Renal pelvis (tissue), 12 donors: ENCODE measurements at places on chromosomes 3 and 15. TPM values are rescaled to one million over a fixed set of nuclear protein-coding genes. Genes with fewer than 3 reads are reported as not detected.
A peak's percentile ranks its signal among the peaks of the same experiment; 100 is the strongest.

- DNase-seq = peak; percentile 48
Measured at GRCh38 chr15:94671858-94672532, 440.6 kb downstream of the MCTP2 start.

GRCh38 chr3:50358911-50359759 is at the start of gene TMEM115:
TMEM115 (minus strand) TSS chr3:50359521; CDS start chr3:50359063, 458 bp downstream.
- peak; percentile 98 for DNase-seq

GRCh38 chr15:26065723-26066122 is 202.6 kb upstream of the ATP10A start:
- DNase-seq = no peak

- no peak for DNase-seq
Measured at GRCh38 chr3:107981471-107982111, 109.2 kb downstream of the CD47 start.

- DNase-seq = peak; percentile 90
Measured at GRCh38 chr3:138187296-138188012, at the start of gene ARMC8. ARMC8 (plus strand) TSS chr3:138187301; CDS start chr3:138187555, 254 bp downstream.

GRCh38 chr3:39907981-39908380 is 98.6 kb downstream of the MYRIP start:
- DNase-seq = peak; percentile 27

- DNase-seq = no peak
Measured at GRCh38 chr3:150131663-150132062, 161.0 kb upstream of the PFN2 start.

DNA sequence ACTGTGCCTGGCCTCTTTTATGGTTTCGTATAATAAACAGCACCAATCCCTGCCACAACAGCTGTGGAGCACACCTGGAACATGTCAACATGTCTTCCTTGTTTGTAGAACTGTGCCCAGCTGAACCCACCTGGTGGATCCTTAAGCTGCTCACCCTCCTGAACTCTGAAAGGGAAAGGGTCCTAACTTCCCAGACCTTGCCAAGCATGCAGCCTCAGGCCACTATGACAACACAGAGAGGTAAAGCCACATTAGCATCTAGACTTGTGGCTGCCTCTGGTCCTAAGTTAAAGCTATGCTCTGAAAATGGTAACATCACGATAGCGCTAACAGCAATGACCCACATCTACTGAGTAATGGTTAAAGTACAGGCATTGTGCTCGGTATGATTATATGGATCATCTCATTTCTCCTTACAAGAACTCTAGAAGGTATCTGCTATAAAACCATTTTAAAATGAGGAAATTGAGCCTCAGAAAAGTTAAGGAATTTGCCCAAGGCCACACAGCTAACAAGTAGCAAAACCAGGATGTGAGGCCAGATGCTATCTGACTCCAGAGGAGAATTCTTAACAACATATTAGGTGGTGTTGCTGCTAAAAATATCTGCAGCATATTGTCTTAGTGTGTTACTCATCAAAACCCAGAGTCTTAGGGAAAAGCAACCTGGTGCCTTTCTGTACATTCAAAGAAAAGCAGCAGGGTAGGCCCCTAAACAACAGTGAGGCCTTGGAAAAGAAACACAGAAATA is 23.1 kb upstream of the HERC1 start:
- DNase-seq = no peak

DNA sequence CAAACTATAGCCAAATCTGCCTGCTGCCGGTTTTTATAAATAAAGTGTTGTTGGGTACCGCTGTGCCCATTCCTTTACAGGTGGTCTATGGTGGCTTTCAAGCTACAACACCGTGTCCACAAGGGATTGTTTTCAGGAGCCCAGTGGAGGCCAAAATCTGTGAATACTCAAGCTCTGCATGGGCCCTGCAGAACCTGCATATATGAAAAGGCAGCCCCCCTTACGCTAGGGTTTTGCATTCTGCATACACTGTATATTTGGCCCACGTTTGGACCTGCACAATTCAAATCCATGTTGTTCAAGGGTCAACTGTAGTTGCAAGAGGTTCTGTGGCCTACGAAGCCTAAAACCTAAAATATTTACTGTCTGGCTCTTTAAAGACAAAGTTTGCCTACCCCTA is 122.2 kb upstream of the TLE3 start:
- no peak for DNase-seq

DNA sequence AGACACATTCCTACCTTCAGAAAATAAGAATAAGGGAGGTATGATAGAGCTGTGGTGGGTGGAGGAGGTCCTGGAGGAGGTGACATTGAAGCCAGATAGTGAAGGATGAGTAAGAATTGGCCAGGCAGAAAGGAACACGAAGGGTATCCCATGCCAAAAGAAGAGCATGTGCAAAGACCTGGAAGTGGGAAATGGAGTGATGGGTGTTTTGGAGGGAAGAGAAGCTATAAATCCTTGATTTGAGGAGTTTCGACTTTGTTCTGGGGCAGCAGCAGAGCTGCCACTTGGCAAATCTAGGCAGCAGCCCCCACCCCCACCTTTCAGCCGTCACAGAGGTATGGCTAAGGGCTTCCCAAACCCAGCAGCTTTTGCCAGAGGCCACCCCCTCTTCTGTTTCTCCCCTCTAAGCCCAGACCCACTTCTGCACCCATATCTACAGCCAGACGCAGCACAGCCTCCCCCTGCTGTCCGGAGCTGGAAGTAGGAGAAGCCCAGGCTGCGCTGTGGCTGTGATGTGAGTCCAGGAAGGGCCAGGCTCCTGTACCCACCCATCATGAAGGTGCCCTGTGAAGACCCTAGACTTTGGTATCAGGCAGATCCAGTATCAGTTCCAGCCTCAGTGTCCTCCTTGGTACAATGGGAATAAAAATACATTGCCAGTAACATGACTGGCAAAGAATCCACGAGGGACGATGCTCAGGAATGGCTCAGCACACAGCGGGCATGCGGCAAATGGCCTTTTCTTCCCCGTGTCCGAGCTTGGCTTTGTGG is 188.7 kb upstream of the LINGO1 start:
- DNase-seq = peak; percentile 67

GRCh38 chr3:71850654-71851053 is 65.7 kb upstream of the PROK2 start:
- DNase-seq = no peak

GRCh38 chr15:99631255-99631654 is 65.5 kb downstream of the MEF2A start:
- DNase-seq = no peak

- no peak for DNase-seq
Measured at GRCh38 chr15:25192651-25193050, 237.9 kb downstream of the SNRPN start.

DNA sequence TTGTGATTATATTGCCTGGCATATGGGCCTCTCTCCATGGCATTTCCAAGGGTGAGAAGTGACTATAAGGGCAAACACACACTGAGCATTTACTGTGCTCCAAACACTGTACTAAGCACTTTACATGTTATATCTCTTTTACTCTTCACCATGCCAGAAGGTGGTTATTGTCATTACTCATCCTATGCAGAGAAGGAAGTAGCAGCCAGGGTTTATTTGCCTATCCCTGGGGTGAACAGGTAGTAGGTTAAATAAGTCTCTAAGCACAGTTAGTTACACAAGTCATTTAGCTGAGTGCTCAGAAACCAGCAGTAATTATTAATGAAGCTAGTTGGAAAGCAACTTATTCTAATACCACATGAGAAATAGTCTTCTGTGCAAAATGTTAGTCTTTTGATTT is 109.9 kb upstream of the SYNPR start:
- DNase-seq = no peak

GRCh38 chr3:144774897-144775296 is 803.3 kb downstream of the DIPK2A start:
- no peak for DNase-seq

GRCh38 chr15:91099616-91099994 is 452 bp upstream of the SV2B start:
- DNase-seq = peak; percentile 12

DNA sequence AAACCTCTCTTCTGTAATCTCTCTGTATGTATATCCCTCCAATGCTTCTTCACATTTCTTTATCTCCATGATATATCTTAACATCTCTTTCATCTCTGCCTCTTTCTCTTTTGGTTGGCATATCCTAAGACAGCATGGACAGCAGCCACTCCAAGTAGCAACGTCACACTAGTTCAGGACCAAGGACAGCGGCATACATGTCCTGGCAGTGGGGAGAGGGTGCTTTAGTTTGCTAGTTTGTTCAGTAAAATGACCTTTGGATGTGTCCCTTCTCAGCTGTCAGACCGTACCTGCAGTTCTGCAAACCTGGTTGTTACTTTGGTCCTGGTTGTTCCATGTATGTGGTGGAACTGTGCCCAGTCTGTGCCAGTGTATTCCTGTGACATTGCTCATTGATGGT is 225.6 kb upstream of the ROPN1 start:
- peak; percentile 90 for DNase-seq

DNA sequence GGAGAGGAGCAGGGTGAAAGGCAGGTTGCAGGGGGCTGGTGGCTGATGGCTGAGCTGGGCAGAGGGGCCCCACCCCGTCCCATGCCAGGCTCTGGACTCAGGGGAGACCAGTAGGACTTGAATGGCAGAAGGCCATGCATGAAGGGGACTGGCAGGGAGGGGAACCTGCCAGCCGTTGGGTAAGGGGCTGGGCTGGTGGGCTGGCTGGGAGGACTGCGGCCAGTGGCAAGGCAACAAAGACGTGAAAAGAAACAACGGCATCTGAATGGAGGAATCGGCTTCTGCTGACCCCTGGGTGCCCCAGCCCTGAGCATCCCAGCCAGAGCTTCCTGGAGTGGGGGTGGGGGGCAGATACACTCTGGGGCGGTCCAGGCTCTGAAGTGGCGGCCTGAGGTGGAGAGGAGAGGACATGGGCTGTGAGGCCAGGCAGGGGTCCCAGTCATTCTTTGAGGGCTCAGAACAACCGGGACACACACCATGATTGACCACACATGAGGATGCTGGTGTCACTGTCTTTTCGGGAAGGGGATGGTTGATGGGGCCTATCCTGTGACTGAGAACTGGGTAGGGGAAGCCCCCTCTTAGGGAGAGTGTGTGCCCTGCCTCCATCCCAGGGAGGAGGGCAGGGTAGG is 11.7 kb downstream of the GLYCTK start:
- no peak for DNase-seq

DNA sequence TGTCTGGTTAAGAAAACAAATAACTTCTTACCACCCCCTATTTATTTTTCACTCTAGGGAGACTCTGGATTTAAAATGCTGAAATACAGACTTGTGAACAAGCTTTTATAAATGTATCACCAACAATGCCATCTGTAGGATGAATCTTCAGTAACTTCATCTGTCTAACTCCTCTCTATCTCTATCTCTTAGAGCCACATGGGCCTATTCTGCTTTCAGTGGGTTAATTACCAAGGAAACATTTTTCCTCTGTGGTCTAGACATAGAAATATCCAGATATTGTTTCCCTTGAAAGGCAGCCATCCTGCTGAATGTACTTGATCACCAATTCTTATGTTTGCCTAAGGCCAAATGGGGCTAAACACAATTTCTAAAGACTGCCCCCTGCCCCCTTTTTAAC is 167.6 kb upstream of the COL8A1 start:
- DNase-seq = no peak

GRCh38 chr3:51729042-51729633 is 22.3 kb downstream of the GRM2 start:
- DNase-seq = no peak

DNA sequence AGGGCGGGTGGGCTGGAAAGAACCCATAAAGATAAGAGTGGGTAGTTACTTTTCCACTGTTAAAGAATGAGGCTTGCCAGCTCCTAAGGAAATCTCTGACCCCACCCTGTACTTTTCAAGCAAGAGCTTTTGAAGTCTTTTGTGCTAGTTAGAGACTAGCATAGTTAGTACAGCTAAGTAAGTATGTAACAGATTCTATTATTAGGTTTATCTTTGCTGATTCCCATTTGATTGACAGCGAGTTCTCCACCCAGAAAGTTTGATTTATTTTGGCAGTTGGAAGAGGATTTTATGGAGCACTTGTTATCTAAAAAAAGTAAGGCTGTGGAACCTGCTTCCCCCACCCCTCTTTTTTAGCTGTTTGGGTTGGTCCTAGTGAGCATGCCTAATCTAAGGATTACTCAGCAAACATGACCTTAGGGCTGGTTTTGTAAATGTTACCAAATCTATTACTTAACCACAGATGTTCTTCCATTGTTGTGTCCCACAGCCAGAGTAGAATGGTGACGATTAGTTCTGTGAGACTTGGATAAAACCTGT is 57.6 kb downstream of the FNDC3B start:
- DNase-seq = no peak

DNA sequence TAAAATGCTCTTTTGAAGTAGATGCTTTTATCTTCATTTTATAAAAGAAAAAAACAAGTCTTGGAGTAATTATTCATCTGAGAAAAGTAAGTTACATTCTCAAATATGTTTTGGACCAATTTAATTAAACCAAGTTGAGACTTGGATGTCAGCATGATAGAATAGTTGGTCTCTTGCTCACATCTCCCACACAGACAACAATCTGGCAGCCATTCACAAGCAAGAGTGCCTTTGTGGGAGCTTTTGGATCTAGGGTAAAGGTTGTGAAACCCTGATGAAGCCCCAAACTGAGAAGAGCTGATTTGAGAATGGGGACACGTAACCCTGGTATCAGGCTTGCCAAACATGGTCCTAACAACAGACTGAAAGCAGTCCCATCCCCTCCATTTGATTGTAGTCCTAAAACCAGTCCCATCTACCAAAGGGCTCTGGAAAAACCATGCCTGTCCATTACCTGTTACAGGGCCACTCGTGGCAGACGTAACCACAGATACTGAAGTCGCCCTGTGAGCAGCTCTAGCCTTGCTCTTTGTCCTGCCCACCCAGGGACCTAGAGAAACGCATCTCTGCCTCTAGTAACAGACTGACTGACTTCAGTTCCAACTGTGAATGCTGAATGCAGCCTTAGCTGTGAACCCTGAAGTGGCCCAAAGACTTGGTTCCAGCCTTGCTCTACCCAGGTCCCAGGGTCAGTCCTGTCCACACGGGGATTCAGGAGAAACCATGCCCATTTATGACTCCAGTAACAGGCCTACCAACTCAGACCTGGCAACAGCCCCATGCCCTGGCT is 145.5 kb upstream of the SYNPR start:
- no peak for DNase-seq

DNA sequence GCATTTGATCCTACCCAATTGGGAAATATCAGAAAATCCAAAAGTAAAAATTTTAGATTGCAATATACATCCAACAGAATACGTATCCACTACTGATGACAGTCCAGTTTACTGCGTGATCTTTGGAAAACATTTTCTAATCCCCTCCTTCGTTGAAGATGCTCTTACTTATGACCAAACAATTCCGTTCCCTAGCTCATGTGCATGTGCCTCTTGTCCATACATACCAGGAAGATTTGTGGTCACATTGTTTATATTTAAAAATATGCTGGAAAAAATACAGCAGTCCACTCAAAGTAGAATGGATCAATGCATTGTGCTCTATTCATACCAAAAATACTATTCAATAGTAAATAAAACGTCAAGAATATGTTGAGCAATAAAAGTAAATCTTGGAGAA is 135.3 kb downstream of the CHL1 start:
- no peak for DNase-seq

GRCh38 chr3:20503394-20504082 is 317.5 kb upstream of the SGO1 start:
- DNase-seq = no peak

GRCh38 chr3:158109295-158109803 is 540 bp upstream of the RSRC1 start:
- no peak for DNase-seq

- DNase-seq = no peak
Measured at GRCh38 chr3:132084982-132085381, 50.2 kb upstream of the CPNE4 start.

The LINGO1 gene
- 22.4 TPM for polyA plus RNA-seq

The METTL6 gene
- polyA plus RNA-seq = 23.9 TPM

The CELSR3 gene
- 1.6 TPM for polyA plus RNA-seq

The UTS2B gene
- 0.95 TPM for polyA plus RNA-seq

The GOLGA8S gene
- 0.64 TPM for polyA plus RNA-seq

The C3orf70 gene
- polyA plus RNA-seq = 7.1 TPM

The FOXL2NB gene
- not detected for polyA plus RNA-seq

The CCDC12 gene
- 58.1 TPM for polyA plus RNA-seq

The NR1I2 gene
- 0.65 TPM for polyA plus RNA-seq
